ENCODE measurements at places on chromosomes 2 and 18. TPM values are rescaled to one million over a fixed set of nuclear protein-coding genes. Genes with fewer than 3 reads are reported as not detected.

Gene STPG4
- polyA plus RNA-seq = not detected

Gene CCDC74A
- polyA plus RNA-seq = 4.9 TPM

Gene SETBP1
- 1.5 TPM for polyA plus RNA-seq

Gene ARHGEF33
- polyA plus RNA-seq = 0.24 TPM

Gene UGT1A3
- 0.07 TPM for polyA plus RNA-seq

Gene KIF1A
- 0.06 TPM for polyA plus RNA-seq

Gene CFAP210
- 0.02 TPM for polyA plus RNA-seq

Gene CERKL
- polyA plus RNA-seq = 0.01 TPM

Gene MROH2A
- polyA plus RNA-seq = 0.99 TPM

Gene PPM1B
- polyA plus RNA-seq = 16.9 TPM

Gene B3GNT7
- polyA plus RNA-seq = 1.6 TPM

Gene RBFA
- 19.5 TPM for polyA plus RNA-seq

Gene MOCOS
- 1.2 TPM for polyA plus RNA-seq

Gene CRYGD
- polyA plus RNA-seq = not detected

Gene ACVR1C
- 0.06 TPM for polyA plus RNA-seq

Gene AFF3
- polyA plus RNA-seq = 1.1 TPM

Gene DAW1
- 0.01 TPM for polyA plus RNA-seq

Gene C2orf78
- not detected for polyA plus RNA-seq

Gene PDE1A
- polyA plus RNA-seq = 0.94 TPM

Gene TPO
- polyA plus RNA-seq = 1.5 TPM

Gene RTP5
- polyA plus RNA-seq = 0.06 TPM

Gene LAPTM4A
- 57.7 TPM for polyA plus RNA-seq

Gene TMEM198
- polyA plus RNA-seq = 1.6 TPM

Gene RNF125
- 1.2 TPM for polyA plus RNA-seq

Gene ARHGAP15
- 1.1 TPM for polyA plus RNA-seq

Measured in esophagus (tissue), 2 donors.